Inflammatory macrophage treated with lipopolysaccharide for 4 hours (primary cell): ENCODE measurements at places on chromosomes 1 and 21.
A peak's percentile ranks its signal among the peaks of the same experiment; 100 is the strongest.

GRCh38 chr1:239262538-239262937 lies 123.8 kb upstream of the CHRM3 start:
- DNase-seq: no peak

DNA sequence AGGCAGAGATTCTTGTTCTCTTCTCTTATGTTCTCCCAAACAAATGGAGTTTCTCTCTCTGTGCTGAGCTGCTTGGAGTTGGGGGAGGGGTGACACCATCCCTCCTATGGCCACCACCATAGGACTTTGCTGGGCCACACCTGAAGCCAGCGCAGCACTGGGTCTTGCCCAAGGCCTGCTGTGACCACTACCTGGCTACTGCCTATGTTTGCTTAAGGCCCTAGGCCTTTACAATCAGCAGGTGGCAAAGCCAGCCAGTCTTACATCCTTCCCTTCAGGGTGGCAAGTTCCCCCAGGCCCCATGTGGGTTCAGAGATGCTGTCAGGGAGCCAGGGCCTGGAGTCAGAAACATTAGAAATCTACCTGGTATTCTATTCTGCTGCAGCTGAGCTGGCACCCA lies 6.3 kb upstream of the MTARC2 start:
- DNase-seq: no peak

GRCh38 chr1:156927215-156928042 lies 7.0 kb downstream of the LRRC71 start:
- peak; percentile 70 for DNase-seq

GRCh38 chr1:109802901-109803561 lies 39.3 kb upstream of the EPS8L3 start:
- DNase-seq: no peak

GRCh38 chr1:232795497-232796053 lies 9.6 kb upstream of the MAP10 start:
- DNase-seq: no peak

DNA sequence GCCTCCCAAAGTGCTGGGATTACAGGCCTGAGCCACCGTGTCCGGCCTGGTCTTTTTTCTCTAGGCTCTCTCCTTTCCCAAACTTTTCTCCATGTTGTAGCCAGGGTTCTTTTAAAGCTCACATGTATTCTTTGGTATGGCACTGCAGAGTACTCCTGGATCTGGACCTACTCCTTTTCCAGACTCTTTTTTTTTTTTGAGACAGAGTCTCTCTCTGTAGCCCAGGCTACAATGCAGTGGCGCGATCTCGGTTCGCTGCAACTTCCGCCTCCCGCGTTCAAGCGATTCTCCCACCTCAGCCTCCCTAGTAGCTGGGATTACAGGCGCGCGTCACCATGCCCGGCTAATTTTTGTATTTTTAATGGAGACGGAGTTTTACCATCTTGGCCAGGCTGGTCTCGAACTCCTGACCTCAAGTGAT lies 602 bp upstream of the MED18 start:
- DNase-seq: no peak

DNA sequence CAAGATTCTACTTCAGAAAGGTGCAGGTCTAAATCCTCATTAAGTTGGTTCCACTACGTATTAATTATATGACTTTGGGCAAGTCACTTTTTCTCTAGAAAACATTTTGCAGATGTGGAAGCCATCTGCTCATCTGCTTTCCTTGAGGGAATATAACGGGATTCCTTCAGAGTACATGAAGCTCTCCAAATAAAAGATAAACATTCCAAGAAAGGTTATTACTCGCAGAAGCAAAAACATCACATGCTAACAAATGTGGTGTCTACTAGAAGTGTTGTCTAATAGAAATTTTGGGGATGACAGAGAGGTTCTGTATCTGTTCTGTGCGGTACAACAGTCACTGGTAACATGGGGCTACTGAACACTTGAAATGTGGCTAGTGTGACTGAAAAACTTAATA lies 60.2 kb downstream of the NIBAN1 start:
- DNase-seq: no peak

GRCh38 chr1:161258439-161259344 lies at the start of gene PCP4L1:
Gene PCP4L1 (plus strand): TSS chr1:161258745. CDS start chr1:161258975, 230 bp downstream.
- peak; percentile 49 for DNase-seq

DNA sequence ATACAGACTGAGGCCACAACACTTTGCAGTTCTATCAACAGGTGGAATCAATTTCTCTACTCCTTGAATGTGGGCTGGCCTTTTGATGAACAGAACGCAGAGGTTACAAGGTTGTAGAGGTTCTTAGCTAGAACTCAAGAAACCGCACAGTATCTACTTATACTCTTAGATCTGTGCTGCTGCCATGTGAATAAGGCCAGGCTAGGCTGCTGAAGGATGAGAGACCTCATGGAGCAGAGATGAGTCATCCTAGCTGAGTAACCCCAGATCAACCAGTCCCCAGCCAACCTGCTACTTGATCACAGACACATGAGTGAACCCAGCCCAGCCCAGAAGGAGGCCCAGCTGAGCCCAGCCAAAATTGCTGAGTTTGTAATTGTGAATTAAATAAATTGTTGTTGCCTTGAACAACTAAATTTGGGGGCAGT lies 35.3 kb upstream of the BCAR3 start:
- DNase-seq: peak; percentile 44

- DNase-seq: no peak
These were observed 1300.0 kb downstream of the PLA2G4A start for GRCh38 chr1:188128761-188129160.

DNA sequence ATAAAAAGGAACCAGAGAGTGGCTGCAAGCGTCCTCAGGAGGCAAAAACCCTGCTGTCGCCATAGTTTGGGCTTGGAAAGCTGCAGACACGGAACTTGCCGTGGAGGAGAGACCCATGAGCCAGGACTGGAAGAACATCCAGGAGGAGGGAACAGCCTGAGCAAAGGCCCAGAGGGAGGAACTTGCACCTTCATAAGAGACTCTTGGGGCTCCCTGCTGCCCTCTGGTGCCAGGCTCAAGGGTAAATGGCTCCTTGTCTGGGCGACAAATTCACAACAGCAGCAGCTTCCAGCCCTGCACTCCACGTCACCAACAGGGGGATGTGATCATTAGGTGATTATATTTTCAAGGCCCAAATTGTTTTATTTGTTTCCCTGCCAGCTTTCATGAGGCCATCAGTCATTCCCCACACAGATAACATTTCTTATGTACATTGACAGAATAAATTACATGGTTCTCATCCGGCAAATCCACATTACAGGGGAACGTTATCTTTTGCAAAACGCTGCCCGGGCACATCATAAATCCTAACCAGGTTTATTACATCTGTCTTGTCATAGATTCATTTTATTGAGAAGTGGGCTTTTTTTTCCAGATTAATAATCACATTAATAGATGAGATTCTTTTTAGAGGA lies 143.0 kb upstream of the GRIK3 start:
- peak; percentile 21 for DNase-seq

DNA sequence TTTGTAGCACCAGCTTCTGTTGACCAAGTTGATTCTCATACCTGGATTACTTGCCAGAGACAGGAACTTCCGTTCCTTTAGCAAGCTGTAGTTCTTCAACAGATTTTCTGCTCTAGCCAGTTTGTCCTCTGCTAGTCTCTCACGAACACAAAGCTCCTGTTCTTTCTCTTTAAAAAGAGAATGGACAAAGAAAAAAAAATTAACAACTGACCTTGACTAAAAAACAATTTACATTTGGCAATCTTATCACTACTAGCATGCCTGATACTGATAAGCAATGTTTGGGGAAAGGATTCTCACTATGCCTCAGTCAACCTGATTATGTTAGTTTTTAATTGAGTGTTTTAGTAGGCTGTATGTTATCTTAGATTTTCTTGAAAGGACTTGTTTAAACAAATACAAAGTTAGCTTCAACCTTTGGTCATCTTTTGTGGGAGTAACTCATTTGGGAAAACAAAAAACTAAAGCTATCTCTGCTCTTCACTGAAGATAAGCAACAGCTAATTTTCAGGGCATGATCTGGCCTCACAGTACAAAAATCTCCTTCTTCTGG lies 8.3 kb downstream of the NEK2 start:
- no peak for DNase-seq

- no peak for DNase-seq
These were observed 41.4 kb upstream of the TNR start for GRCh38 chr1:175784831-175785230.

GRCh38 chr21:44925378-44925755 lies 4.7 kb upstream of the ITGB2 start:
- no peak for DNase-seq

- peak; percentile 15 for DNase-seq
These were observed 492 bp downstream of the FOXO6 start for GRCh38 chr1:41361495-41362356.

- DNase-seq: no peak
These were observed 1.2 kb upstream of the HMCN1 start for GRCh38 chr1:185732951-185733350.

DNA sequence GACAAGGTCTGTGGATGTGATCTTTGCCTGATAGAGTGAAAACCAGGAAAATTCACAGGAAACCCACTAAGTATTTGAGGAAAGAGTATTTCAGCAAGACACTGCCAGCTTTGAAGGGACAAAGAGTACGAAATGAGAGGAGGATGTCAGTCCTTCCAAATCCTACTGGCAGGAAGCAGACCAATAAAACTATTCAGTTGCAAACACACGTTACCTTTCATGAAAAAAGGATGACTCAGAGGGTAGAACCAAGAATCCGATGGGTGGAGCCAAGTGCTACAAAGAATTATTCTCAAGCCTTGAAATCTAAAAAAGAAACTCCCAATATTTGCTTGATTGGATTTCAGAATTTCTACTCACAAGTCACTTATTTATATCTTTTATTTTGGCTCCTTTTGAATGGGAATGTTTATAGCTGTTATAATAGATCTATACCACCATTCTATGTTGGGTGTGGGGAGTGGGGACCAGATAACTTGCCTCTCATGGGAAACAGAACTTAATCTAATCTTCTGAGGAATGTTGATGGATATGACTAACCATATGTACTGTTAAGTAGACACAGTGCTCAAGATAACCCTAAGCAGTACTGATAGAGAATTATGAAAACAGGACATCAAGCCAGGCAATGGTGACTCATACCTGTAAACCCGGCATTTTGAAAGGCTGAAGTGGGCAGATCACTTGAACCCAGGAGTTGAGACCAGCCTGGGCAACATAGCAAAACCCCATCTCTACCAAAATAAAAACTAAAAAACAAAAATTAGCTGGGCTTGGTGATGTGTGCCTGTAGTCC lies 19.3 kb upstream of the HEATR1 start:
- no peak for DNase-seq
